NCI-H1092 (cell line): ENCODE measurements at places on chromosomes 5 and 9.

DNA sequence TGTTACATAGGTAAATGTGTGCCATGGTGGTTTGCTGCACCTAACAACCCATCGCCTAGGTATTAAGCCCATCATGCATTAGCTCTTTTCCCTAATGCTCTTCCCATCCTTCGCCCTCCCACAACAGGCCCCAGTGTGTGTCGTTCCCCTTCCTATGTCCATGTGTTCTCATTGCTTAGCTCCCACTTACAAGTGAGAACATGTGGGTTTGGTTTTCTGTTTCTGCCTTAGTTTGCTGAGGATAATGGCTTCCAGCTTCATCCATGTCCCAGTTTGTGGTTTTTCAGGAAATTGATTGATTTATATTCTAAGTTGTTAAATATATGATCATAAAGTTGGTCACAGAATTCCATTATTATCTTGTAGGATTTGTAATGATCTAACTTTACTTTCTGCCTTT, 85.3 kb upstream of the CAST start:
- no peak for DNase-seq

DNA sequence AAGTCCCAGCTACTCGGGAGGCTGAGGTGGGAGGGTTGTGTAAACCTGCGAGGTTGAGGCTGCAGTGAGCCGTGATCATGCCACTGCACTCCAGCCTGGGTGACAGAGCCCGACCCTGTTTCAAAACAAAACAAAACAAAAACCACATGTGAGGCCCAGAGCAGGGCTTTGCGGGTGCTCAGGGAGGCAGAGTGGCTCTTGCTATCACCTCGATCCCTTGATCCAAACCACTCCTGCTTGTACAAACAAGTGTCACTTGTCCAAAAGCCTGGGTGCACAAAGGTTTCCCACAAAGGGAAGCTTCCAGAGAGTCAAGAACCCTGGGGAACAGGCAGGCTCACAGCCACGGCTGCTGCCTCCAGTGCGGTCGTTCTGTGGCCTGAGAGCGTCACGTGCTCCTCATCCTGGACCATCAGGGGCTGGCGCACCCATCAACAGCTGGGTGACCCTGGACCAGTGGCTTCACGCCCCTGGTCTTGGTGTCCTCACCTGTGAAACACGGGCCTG, 162.7 kb downstream of the C9orf50 start:
- peak; percentile 75 for DNase-seq

DNA sequence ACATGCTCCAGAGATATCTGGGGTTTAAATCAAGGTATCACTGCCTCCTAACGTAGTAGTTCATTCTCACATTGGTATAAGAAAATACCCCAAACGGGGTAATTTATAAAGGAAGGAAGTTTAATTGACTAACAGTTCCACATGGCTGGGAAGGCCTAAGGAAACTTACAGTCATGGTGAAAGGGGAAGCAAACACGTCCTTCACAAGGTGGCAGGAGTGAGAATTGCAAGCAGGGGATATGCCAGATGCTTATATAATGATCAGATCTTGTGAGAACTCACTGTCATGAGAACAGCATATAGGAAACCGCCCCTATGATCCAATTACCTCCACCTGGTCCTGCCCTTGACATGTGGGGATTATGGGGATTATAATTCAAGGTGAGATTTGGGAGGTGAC, 1280.2 kb upstream of the C9orf72 start:
- no peak for DNase-seq

GRCh38 chr5:14355391-14355790, 212.2 kb downstream of the TRIO start:
- DNase-seq, result no peak

- no peak for DNase-seq
Measured at GRCh38 chr5:82905986-82906385, 171.2 kb downstream of the TMEM167A start.

GRCh38 chr9:127950513-127951289, 13.0 kb upstream of the DPM2 start:
- no peak for DNase-seq

- DNase-seq, result no peak
Measured at GRCh38 chr9:29456940-29457339, 1883.7 kb upstream of the C9orf72 start.
